ENCODE measurements at places on chromosomes 7 and 10. TPM values are rescaled to one million over a fixed set of nuclear protein-coding genes. Genes with fewer than 3 reads are reported as not detected.

Gene CCNJ
- total RNA-seq = 32.6 TPM

Gene FGFBP3
- total RNA-seq = 0.65 TPM

Gene LDB3
- not detected for total RNA-seq

Gene CAMK2B
- total RNA-seq = 0.65 TPM

Gene GSTK1
- 73.5 TPM for total RNA-seq

Gene HHEX
- total RNA-seq = 65.0 TPM

Gene EBF3
- 22.2 TPM for total RNA-seq

Gene PHF14
- total RNA-seq = 45.1 TPM

Gene NME8
- not detected for total RNA-seq

Gene TAS2R3
- 0.98 TPM for total RNA-seq

Gene SH2D4B
- total RNA-seq = 0.10 TPM

Gene CHAT
- total RNA-seq = not detected

Gene OR6V1
- not detected for total RNA-seq

Gene PRKG1
- total RNA-seq = 2.0 TPM

Gene SLC13A4
- not detected for total RNA-seq

Gene PDLIM1
- total RNA-seq = 63.7 TPM

Gene HDAC9
- total RNA-seq = 14.7 TPM

Gene ALOX5
- not detected for total RNA-seq

Gene NEBL
- total RNA-seq = 3.2 TPM

Gene EEF1AKMT2
- total RNA-seq = 19.8 TPM

Gene C10orf143
- 1.6 TPM for total RNA-seq

Gene BCCIP
- 35.6 TPM for total RNA-seq

Gene HOXA6
- total RNA-seq = 4.0 TPM

Gene CCDC172
- total RNA-seq = not detected

Gene JAZF1
- total RNA-seq = 5.4 TPM

Gene ARF5
- total RNA-seq = 218 TPM

Gene PNLIPRP1
- total RNA-seq = not detected

Gene FAM25G
- not detected for total RNA-seq

Gene MBL2
- not detected for total RNA-seq

Gene CNPY1
- not detected for total RNA-seq

Gene C10orf67
- total RNA-seq = not detected

Gene ITPRID1
- total RNA-seq = not detected

Gene MGAM2
- not detected for total RNA-seq

Gene FFAR4
- not detected for total RNA-seq

Gene ANKRD22
- not detected for total RNA-seq

Gene PRSS37
- not detected for total RNA-seq

Gene NPFFR1
- total RNA-seq = not detected

Gene CFTR
- not detected for total RNA-seq

Gene STRIP2
- 4.9 TPM for total RNA-seq

Gene RUFY2
- 24.5 TPM for total RNA-seq

Measured in vein endothelial cell (primary cell).